ENCODE measurements at places on chromosomes 7 and 10. TPM values are rescaled to one million over a fixed set of nuclear protein-coding genes. Genes with fewer than 3 reads are reported as not detected.

Gene SORCS1
- total RNA-seq: not detected

Gene SEC24C
- total RNA-seq: 63.8 TPM

Gene RBP3
- total RNA-seq: not detected

Gene GHRHR
- total RNA-seq: not detected

Gene CRTAC1
- not detected for total RNA-seq

Gene CDHR3
- 1.4 TPM for total RNA-seq

Gene SH2D4B
- not detected for total RNA-seq

Gene ZNF117
- total RNA-seq: 2.6 TPM

Gene TACR2
- total RNA-seq: 0.18 TPM

Gene OR6V1
- not detected for total RNA-seq

Gene TSPAN15
- 6.0 TPM for total RNA-seq

Gene PTEN
- total RNA-seq: 57.9 TPM

Gene UTF1
- not detected for total RNA-seq

Gene TFPI2
- total RNA-seq: 1,067 TPM

Gene C10orf67
- total RNA-seq: not detected

Gene ATE1
- 10.7 TPM for total RNA-seq

Gene SYT15
- not detected for total RNA-seq

Gene IKZF1
- not detected for total RNA-seq

Gene MSS51
- total RNA-seq: 1.3 TPM

Data from cardiac atrium fibroblast (primary cell).